Cerebellum (tissue), 4 donors: ENCODE measurements at places on chromosomes 7 and 10. TPM values are rescaled to one million over a fixed set of nuclear protein-coding genes. Genes with fewer than 3 reads are reported as not detected.

The SHTN1 gene
- 22.9 TPM for total RNA-seq

The ANKRD61 gene
- total RNA-seq = not detected

The SLC39A12 gene
- total RNA-seq = 0.54 TPM

The DNAJB6 gene
- 100 TPM for total RNA-seq
